ENCODE measurements at places on chromosomes 1 and 21. TPM values are rescaled to one million over a fixed set of nuclear protein-coding genes. Genes with fewer than 3 reads are reported as not detected.

The CFAP141 gene
- not detected for polyA plus RNA-seq

The MASP2 gene
- not detected for polyA plus RNA-seq

The CXADR gene
- polyA plus RNA-seq = 32.2 TPM

The PCAT6 gene
- 1.6 TPM for polyA plus RNA-seq

The OVAAL gene
- polyA plus RNA-seq = not detected

The LRRIQ3 gene
- polyA plus RNA-seq = 0.27 TPM

The ZNF695 gene
- 1.1 TPM for polyA plus RNA-seq

The PRAMEF5 gene
- not detected for polyA plus RNA-seq

The IGSF21 gene
- polyA plus RNA-seq = not detected

The PDZK1 gene
- polyA plus RNA-seq = 141 TPM

The CCDC27 gene
- not detected for polyA plus RNA-seq

The DNAJC6 gene
- polyA plus RNA-seq = 0.27 TPM

The SLAMF8 gene
- 3.9 TPM for polyA plus RNA-seq

The LHX8 gene
- not detected for polyA plus RNA-seq

The FAM167B gene
- polyA plus RNA-seq = 1.4 TPM

The FCGR1A gene
- 4.5 TPM for polyA plus RNA-seq

The RNU1-2 gene
- polyA plus RNA-seq = not detected

The SLC2A5 gene
- 175 TPM for polyA plus RNA-seq

The TNFAIP8L2 gene
- polyA plus RNA-seq = 1.6 TPM

The PRAMEF6 gene
- polyA plus RNA-seq = not detected

The KRTAP21-2 gene
- not detected for polyA plus RNA-seq

The FTCD gene
- 0.31 TPM for polyA plus RNA-seq

The LDLRAD2 gene
- polyA plus RNA-seq = 1.7 TPM

The OR2T2 gene
- not detected for polyA plus RNA-seq

The RHBDL2 gene
- polyA plus RNA-seq = not detected

The CLDN8 gene
- 0.15 TPM for polyA plus RNA-seq

The ITLN1 gene
- 39.8 TPM for polyA plus RNA-seq

The LCE1B gene
- polyA plus RNA-seq = not detected

The MXRA8 gene
- 7.8 TPM for polyA plus RNA-seq

The SYT2 gene
- 1.8 TPM for polyA plus RNA-seq

The AURKAIP1 gene
- 382 TPM for polyA plus RNA-seq

The KRTAP19-1 gene
- polyA plus RNA-seq = not detected

The OXCT2 gene
- polyA plus RNA-seq = 1.0 TPM

The HPDL gene
- 1.1 TPM for polyA plus RNA-seq

The NDUFV3 gene
- polyA plus RNA-seq = 29.2 TPM

The TAS1R3 gene
- 0.81 TPM for polyA plus RNA-seq

The OR2L8 gene
- polyA plus RNA-seq = not detected

The INSRR gene
- polyA plus RNA-seq = not detected

The GBP7 gene
- not detected for polyA plus RNA-seq

The LRRN2 gene
- polyA plus RNA-seq = 3.0 TPM

The CRTC2 gene
- polyA plus RNA-seq = 21.7 TPM

The SLC1A7 gene
- polyA plus RNA-seq = 8.6 TPM

The LYPD8 gene
- polyA plus RNA-seq = 2.4 TPM

The HAPLN2 gene
- polyA plus RNA-seq = 25.9 TPM

The RGS5 gene
- 14.3 TPM for polyA plus RNA-seq

The LORICRIN gene
- not detected for polyA plus RNA-seq

The LCE3D gene
- not detected for polyA plus RNA-seq

The MSH4 gene
- polyA plus RNA-seq = not detected

The CFAP410 gene
- polyA plus RNA-seq = 17.9 TPM

The ATP1A4 gene
- polyA plus RNA-seq = not detected

Data from small intestine (tissue), 16 donors.